Ureter (tissue), 1 donor: ENCODE measurements at places on chromosomes 4 and X. TPM values are rescaled to one million over a fixed set of nuclear protein-coding genes. Genes with fewer than 3 reads are reported as not detected.

DNA sequence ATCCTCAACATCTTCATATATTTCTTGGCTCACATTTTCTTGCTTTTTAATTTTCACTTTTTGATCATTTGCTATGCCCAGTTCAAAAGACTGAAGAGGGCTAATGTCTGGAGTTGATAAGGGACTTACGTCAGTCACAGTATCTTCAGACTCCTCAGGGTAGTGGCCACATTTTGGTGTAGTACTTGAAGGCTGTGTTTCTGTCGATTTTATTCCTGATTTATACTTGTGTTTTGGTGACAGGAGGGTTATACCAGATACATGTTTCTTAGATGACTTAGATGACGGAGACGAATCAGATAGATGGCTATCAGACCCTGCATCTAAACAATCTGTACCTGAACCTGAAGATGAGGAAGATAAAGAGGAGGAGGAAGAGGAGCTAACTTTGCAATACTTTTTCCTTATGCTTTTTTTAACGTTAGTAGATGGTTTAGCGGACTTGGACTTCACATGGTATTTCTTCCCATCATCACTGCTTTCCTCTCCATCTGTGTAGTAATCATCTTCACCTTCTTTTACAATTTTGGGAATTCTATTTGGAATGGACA is 13.4 kb downstream of the CFAP97 start:
- no peak for DNase-seq

DNA sequence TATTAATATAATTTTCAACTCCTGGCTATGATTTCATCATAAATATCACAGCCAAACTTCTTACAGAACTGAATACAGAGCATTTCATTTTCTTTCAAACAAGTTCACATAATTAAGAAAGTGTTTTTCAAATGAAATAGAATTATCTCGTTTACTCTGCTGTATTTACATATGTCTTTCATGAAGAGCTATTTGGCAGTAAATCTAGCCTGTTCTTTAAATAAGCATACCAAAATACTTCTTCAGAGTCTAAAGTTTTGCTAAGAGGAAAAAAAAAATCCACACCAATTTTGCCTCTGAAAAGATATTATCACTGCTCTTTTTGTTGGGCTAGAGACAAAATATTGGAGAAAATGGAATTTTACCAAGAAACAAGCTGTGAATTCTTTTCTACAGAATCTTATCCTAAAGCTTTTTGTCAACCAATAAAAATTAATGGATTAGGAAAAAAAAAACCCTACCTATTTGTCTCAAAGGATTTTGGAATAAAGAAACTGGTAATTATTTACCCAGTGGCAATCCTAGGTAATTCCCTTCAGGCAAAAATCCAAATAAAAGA is 287.9 kb upstream of the NR3C2 start:
- no peak for DNase-seq

- DNase-seq, result peak; percentile 45
Observed at GRCh38 chr4:74364652-74365491, at the start of gene EREG. EREG (plus strand) TSS chr4:74365145; CDS start chr4:74365309, 164 bp downstream.

DNA sequence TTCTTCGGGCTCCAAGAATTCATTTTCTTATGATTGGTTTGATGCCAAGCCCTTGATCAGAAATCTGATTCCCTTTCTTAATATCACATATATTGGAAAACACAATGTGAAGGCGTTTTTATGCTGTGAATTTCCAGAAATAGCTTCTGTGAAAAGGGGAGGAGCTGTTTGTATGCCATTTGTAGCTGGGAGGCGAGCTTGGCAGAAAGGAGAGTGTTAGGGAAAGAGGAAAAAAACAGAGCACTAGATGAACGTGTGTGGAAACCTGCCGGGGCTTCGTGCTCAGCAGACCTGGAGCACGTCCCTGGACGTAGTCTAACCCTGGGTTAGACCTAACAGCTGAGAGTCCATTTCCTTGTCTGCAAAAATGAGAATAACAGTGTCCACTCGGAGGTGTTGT is 3.4 kb downstream of the CLCN4 start:
- DNase-seq, result no peak

GRCh38 chr4:66330125-66330524 is 659.8 kb upstream of the EPHA5 start:
- DNase-seq, result no peak

DNA sequence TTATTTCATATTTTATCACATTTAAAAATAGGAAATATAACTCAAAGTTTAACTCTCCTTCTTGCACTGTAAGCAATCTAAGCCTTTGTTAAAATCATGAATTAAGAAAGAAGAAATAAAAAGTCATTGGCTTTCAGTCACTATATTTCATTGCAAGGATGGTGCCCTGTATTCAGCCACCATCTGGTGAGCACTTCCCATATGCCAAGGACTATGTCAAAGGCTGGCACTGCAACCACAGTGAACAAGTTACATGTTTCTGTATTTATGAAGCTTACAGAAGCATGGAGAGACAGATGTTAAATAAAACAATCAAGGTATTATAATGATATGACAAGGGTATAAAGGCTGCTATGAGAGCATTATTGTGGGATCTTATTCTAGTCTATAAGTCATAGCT is 68.6 kb downstream of the PRKG2 start:
- DNase-seq, result no peak

DNA sequence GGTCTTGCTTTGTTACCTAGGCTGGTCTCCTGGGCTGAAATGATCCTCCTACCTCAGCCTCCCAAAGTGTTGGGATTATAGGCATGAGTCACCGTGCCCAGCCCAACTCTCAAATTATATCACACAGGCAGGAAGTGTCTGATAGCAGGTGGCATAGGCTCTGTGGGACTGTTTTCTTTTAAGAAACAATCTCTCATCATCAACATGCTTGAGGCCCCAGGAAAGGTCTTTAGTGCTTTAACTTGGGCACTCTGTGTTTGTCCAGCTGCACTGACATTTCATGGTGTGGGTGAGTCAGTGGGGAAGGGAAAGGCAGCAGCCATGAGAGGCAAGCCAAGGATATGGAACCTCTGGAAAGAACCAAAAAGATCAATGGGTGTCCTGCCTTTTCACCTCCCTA is 88.1 kb upstream of the TSPAN5 start:
- no peak for DNase-seq

DNA sequence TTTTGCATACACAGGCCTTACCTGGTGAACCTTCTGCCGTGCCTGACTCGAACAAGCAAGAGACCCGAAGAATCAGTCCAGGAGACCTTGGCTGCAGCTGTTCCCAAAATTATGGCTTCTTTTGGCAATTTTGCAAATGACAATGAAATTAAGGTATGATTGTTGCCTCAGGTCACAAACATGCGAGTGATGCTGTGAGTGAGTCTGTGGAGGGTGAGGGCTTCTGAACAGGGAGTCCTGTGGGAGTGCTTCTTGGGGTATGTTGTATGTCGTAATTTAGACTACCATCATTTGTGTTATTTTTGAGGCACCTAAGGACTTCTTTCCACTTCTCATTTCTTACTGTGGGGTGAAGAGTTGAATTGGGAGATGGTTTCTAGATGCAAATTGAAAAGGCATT is 32.8 kb downstream of the HTT start:
- no peak for DNase-seq

- DNase-seq, result no peak
Observed at GRCh38 chrX:40179283-40179682, 81.5 kb upstream of the BCOR start.

DNA sequence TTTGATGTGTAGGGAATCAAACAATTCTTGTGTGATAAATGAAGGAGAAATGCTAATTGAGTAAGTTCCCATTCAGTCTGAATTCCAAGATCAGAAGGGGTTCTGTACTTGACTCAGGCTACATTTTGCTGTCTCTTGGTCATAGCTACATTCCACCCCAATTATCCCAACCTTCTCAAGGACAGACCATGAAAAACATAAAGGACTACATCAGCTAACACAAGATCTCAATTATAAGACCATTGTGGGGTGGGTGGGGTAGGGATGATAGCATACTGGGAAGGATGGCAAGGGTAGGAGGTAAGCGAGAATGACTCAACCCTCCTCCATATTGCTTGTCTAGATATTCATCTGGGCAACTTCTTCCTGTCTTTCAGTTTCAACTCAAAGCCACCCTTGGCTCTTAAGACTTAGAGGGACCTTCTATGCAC is 87.4 kb upstream of the ETNPPL start:
- no peak for DNase-seq

DNA sequence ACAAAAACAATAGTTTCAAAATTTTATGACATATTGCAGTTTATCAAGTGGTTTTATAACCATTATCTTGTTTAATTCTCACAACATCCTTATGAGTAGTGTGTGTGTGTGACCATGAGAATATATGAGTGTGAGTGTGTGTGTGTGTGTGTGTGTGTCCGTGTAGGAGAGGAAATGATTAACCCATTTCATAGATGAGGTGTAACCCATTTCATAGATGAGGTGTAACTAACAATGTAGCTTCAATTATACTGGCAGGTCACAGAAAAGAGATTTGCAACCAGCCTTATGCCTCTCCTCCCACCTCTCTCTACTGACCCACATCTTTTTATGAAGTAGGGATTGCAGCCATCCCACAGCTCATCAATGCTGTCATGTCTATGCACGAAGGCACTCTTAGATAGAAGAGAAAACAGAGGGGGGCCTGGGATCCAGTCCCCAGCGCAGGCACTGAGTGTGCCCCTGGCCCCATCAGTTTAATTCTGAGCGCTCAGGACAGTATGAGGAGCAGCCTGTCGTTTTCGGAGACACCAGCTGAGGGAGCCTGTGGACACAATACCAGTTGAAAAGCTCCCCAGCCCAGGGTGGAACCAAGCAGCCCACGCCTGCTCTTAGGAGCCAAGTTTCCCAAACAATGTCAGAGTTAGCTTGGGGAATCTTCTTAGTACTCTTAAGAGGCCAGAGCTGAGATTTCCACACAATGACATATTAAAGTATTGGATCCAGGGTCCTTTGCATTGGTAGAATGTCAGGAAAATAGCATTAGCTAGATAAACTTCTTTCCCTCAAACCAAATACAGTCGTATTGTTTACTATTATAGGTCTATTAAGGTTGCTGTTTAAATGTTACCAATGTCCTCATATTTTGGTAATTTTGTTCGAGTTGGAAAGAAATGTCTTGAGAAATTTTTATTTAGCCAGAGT is 88.6 kb downstream of the PALLD start:
- peak; percentile 72 for DNase-seq

- DNase-seq, result no peak
Observed at GRCh38 chr4:147909225-147909624, 177.3 kb downstream of the ARHGAP10 start.

DNA sequence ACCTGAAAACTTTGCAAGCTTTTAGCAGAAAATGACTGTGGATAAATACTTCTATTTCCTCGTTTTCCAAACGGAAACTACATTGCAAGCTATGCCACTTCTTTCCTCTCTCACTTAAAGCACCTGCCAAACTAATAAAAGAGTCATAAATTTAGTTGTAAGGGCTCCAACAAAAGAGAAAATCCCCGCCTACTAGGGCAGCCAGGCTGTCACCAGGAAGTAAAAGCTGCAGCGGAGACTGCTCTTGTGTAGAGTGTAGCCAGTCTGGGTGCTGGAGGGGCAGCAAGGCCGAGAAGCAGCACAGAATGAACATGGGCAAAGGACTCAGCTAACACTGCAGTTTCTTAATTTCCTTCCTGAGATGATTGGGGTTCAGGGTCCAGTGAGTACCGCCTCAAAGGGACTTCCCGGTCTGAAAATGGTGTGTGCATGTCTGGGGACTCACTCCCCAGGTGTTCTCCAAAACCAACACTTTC is 89.3 kb upstream of the MAML3 start:
- DNase-seq, result peak; percentile 59

DNA sequence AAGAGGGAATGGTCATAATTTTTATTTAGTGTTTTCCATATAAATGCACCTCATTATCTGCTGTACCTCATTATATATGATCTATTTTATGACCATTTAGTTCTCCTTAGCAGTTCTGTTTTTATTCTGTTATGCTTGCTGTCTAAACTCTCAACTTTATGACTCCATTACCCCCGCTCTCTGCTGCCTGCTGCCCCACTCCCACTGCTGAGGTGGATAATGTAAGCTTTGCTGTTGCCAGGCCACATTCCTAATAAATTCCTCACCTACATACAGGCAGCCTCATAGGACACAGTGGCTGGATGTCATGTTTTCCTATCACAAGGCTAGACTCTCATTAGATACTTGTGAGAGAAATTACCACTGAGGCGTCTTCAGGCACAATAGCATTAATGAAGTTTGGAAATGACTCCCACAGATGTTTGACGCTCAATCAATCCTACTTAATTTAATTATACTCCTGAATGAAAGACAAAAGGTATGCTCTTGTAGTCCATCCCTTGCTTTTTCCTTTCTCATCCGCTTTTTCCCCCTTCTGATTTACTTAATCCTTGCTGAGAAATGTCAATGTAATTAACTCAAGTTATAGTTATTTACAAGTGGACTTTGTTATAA is 497.5 kb upstream of the IGFBP7 start:
- no peak for DNase-seq

The GATA1 gene
- not detected for total RNA-seq

The SLBP gene
- 29.4 TPM for total RNA-seq

The SERTM2 gene
- 5.6 TPM for total RNA-seq

The UTP3 gene
- total RNA-seq, result 26.0 TPM

The SYP gene
- 1.7 TPM for total RNA-seq

The FGFBP1 gene
- total RNA-seq, result not detected
